ENCODE measurements at places on chromosomes 6 and 20. TPM values are rescaled to one million over a fixed set of nuclear protein-coding genes. Genes with fewer than 3 reads are reported as not detected.

- no peaks in the 10 kb centered on the region for H3K27me3 ChIP-seq
- no peak overlapping the region for H3K4me3 ChIP-seq
- H3K27ac ChIP-seq: no peak overlapping the region
Observed at GRCh38 chr20:44404204-44405181, 49.0 kb downstream of the HNF4A start.

GRCh38 chr6:111737065-111737521, 131.4 kb upstream of the TRAF3IP2 start:
- H3K27ac ChIP-seq: peak overlapping the region; percentile 56
- peaks cover 60% of the 10 kb centered on the region for H3K36me3 ChIP-seq
- H3K4me3 ChIP-seq: no peak overlapping the region

- no peaks in the 10 kb centered on the region for H3K4me1 ChIP-seq
- H3K4me3 ChIP-seq: no peak overlapping the region
- no peak overlapping the region for H3K27ac ChIP-seq
Observed at GRCh38 chr6:14972379-14973067, 273.3 kb upstream of the JARID2 start.

GRCh38 chr20:44495802-44496481, 20.3 kb downstream of the TTPAL start:
- no peaks in the 10 kb centered on the region for H3K4me1 ChIP-seq
- peaks cover 6% of the 10 kb centered on the region for H3K36me3 ChIP-seq
- DNase-seq: no peak
- no peak overlapping the region for H3K4me3 ChIP-seq
- no peaks in the 10 kb centered on the region for H3K27me3 ChIP-seq

DNA sequence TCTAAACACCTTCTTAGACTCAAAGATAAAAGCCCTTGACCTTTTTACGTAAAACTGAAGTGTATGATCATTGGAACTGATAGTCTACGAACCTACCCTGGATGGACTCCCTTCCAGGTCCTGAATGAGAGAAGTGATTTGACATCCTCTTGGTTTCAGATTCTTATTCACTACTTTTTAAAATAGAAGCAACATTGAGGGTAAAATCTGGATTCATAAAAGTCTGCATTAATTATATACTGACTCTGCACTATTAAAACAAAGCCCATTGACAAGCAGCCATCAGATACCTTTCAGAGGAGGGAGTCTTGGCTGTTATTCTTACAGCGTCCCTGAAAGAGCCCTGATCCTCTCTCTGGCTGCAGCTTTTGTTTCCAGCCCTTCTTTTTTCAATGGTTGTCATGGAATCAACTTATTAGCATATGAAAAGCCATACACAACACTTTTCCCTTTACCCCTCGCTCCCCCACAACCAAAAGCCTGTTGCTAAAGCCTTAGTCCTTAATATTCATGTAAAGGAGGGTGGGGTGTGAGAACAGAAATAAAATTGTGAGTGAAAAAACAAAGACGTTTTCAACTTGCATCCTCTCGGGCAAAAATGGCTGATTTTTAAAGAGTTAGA, 270.0 kb upstream of the MARCKS start:
- H3K36me3 ChIP-seq: no peaks in the 10 kb centered on the region
- H3K27me3 ChIP-seq: no peaks in the 10 kb centered on the region
- no peak overlapping the region for H3K27ac ChIP-seq
- H3K4me3 ChIP-seq: no peak overlapping the region
- no peaks in the 10 kb centered on the region for H3K4me1 ChIP-seq

GRCh38 chr20:37295595-37295994, 6.1 kb downstream of the MANBAL start:
- H3K27me3 ChIP-seq: no peaks in the 10 kb centered on the region
- H3K27ac ChIP-seq: no peak overlapping the region
- H3K36me3 ChIP-seq: peaks cover 26% of the 10 kb centered on the region
- H3K4me3 ChIP-seq: no peak overlapping the region
- peaks cover 6% of the 10 kb centered on the region for H3K4me1 ChIP-seq

DNA sequence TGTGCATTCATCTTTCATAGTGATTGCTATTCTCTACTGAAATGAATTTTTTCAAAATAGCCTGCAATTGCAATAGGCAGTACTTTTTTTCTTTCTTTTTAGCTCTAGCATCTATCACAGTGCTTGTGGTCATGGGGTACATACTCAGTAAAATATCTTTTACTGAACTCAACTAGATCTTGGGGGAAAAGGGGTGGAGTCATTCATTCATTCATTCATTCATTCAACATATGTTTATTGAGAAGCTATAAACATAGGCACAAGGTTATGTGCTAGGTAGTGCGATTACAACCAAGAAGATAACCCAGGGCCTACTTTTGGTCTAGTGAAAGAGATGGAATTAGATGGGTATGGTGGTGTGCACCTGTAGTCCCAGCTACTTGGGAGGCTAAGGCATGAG, 1.4 kb upstream of the CDKAL1 start:
- H3K27ac ChIP-seq: no peak overlapping the region
- DNase-seq: no peak
- peaks cover 4% of the 10 kb centered on the region for H3K36me3 ChIP-seq
- H3K27me3 ChIP-seq: no peaks in the 10 kb centered on the region
- peaks cover 15% of the 10 kb centered on the region for H3K4me1 ChIP-seq
- no peak overlapping the region for H3K4me3 ChIP-seq

DNA sequence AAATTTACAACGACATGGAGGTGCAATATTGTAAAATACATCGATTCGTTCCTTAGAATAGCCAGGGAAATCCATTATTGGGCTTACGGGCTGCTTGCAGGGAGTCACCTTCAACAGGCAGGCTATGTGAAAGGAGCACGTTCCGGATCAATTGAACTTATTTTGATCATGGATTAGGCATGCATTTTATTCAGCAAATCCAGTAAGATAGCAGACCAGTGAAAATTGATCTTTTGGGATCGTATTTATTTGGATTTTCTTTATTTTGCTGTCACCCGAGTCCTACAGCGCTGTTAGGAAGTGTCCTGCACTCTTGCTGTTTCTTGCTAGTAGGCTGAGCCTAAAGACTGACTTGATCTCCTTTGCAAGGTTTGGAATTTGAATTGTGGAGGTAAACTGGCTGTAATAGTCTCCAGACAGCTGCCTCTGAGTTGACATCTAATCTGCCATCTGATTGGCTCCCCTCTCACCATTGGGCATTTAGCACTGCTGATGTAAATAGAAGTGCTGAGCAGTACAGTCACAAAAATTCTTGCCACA, 3.0 kb downstream of the ARID1B start:
- H3K27ac ChIP-seq: peak overlapping the region; percentile 73
- peak; percentile 54 for DNase-seq
- H3K36me3 ChIP-seq: no peaks in the 10 kb centered on the region

DNA sequence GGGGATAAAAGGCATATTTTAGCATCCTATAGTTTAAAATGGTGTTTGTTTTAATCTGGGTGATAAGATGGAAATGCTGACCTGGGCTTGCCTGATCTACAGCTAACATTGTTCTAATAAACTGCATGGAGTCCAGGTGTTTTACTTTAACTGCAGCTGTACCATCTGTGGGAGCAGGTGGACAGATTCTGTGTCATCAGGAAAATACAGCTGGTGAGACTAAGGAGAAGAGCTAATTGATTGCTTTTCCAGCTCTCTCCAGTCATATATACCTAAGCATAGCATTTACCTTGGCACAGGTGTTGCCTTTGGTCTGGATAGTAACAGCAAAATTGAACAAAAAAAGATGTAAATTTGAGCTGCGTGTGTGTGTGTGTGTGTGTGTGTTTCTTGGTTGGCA, 31.6 kb downstream of the CBFA2T2 start:
- DNase-seq: no peak
- no peaks in the 10 kb centered on the region for H3K36me3 ChIP-seq
- H3K4me3 ChIP-seq: no peak overlapping the region
- H3K27ac ChIP-seq: no peak overlapping the region
- H3K4me1 ChIP-seq: no peaks in the 10 kb centered on the region
- H3K27me3 ChIP-seq: no peaks in the 10 kb centered on the region

DNA sequence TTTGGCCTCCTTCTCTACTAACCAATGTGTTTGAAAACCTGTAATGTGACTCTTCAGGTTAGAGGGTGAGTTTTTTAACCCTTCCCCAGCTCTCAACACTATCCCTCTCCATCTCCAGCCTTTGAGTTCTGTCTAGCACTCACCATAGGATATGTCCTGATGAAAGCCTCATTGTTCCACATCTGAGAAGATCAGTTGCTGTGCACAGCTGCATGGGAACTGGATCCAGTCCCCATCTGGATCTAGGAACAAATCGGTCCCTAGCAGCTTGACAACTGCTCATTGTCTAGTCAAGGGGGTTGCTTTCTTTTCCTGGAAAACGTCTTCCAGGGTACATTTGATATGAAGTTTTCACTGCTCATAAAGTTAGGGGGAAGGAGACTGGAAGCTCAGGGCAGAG, 45.4 kb upstream of the AGPAT4 start:
- no peak overlapping the region for H3K27ac ChIP-seq
- H3K4me1 ChIP-seq: no peaks in the 10 kb centered on the region

- no peaks in the 10 kb centered on the region for H3K4me1 ChIP-seq
- no peaks in the 10 kb centered on the region for H3K36me3 ChIP-seq
- H3K27ac ChIP-seq: no peak overlapping the region
- no peak for DNase-seq
- H3K4me3 ChIP-seq: no peak overlapping the region
Observed at GRCh38 chr6:143882401-143882930, 18.2 kb downstream of the ZC2HC1B start.

DNA sequence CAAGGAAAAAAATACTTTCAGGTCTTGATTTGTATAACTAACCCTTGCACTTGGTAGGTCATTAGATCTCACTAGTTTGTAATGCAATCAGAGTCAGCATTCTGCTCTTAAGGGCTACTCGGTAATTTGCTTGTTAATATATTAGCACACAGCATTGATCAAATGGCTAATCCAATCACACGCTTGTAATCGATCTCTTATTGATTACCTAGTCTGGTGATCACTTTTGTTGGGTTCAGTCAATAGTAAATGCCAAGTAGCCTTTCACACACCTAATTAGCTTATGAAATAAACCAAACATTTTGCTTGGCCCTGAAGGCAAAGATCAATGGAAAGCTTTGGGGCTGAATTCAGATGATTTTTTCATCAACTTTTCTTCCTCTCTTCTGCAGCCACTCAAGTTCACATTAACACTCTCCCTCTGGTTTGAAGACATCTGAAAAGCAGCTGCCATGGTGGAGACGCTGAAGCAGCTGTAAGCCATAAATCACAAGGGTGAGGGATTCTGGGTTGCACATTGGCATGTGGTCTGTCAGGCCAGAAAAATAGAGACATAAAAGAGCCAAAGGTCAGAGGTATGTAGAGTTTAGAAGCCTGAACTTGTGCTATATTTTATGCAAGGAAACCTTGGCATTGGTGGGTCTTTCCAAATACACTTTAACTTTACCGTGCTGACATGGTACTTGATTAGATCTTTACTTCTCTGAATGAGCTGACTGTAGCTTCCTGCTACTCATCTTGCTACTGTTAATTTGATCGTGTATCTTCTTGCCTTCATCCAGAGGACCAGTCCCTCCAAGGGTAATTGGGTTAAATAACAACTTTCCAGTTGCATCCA, 234.4 kb downstream of the SIM1 start:
- H3K27me3 ChIP-seq: peaks cover 2% of the 10 kb centered on the region
- H3K4me3 ChIP-seq: no peak overlapping the region
- no peak overlapping the region for H3K27ac ChIP-seq
- H3K36me3 ChIP-seq: no peaks in the 10 kb centered on the region
- H3K4me1 ChIP-seq: no peaks in the 10 kb centered on the region
- DNase-seq: no peak

- H3K4me1 ChIP-seq: no peaks in the 10 kb centered on the region
- DNase-seq: no peak
- H3K27ac ChIP-seq: no peak overlapping the region
- no peaks in the 10 kb centered on the region for H3K27me3 ChIP-seq
- H3K4me3 ChIP-seq: no peak overlapping the region
Observed at GRCh38 chr20:13458860-13459451, 179.8 kb downstream of the TASP1 start.

DNA sequence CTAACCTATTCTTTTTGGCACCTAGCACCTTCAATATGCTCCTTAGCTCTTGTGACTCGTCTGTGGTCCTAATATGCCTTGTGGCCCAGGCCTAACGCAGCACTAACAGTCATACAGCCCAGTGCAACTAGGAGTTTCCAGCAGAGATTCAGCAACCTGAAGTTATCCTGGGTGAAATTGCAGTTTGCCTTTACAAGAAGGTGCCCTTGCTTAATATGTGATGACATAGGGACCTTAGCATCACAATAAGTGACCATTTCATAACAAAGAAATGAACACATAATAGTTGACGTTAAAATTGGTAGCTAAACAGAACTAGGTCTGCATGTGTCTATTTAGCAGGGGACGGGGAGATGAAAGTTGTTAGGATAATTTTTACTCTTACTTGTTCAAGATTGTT, 10.1 kb downstream of the FIG4 start:
- no peak overlapping the region for H3K27ac ChIP-seq
- H3K27me3 ChIP-seq: no peaks in the 10 kb centered on the region
- DNase-seq: no peak
- no peak overlapping the region for H3K4me3 ChIP-seq
- H3K36me3 ChIP-seq: peaks cover 5% of the 10 kb centered on the region

DNA sequence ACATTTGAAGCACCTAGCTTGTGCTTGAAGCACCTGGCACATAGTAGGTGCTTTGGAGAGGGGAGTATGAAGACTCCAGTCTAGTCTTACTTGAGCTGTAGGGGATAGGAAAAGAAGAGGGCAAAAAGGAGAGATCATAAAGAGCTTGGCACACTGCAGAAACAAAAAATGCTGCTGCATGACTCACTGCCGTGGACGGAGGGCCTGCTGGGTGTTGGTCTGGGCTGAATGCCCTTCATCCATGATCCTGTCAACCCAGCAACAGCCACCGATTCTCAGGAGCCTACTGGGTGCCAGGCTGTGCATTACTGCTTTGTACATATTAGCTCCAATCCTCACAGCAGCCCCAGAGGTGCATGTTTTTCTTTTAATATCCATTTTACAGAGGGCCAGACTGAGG, 6.0 kb downstream of the PDYN start:
- no peak for DNase-seq
- H3K4me3 ChIP-seq: no peak overlapping the region
- H3K36me3 ChIP-seq: no peaks in the 10 kb centered on the region
- no peaks in the 10 kb centered on the region for H3K4me1 ChIP-seq

GRCh38 chr6:163651426-163651825, 236.9 kb downstream of the QKI start:
- H3K36me3 ChIP-seq: no peaks in the 10 kb centered on the region
- peaks cover 7% of the 10 kb centered on the region for H3K27me3 ChIP-seq
- DNase-seq: no peak
- H3K4me3 ChIP-seq: no peak overlapping the region
- no peak overlapping the region for H3K27ac ChIP-seq

GRCh38 chr6:13487122-13488014, at the start of gene GFOD1:
GFOD1 (minus strand) TSS chr6:13487600; CDS start chr6:13486890, 710 bp downstream.
- H3K36me3 ChIP-seq: no peaks in the 10 kb centered on the region
- peak; percentile 49 for DNase-seq
- peak within 1 kb of the TSS; percentile 81 for H3K4me3 ChIP-seq
- no peak within 1 kb of the TSS for H3K27ac ChIP-seq

PGBD1 gene
- total RNA-seq: 1.2 TPM

HEY2 gene
- total RNA-seq: not detected

CALHM4 gene
- not detected for total RNA-seq

PROKR2 gene
- not detected for total RNA-seq

DPPA5 gene
- not detected for total RNA-seq
